ENCODE measurements at places on chromosomes 3 and 15.

DNA sequence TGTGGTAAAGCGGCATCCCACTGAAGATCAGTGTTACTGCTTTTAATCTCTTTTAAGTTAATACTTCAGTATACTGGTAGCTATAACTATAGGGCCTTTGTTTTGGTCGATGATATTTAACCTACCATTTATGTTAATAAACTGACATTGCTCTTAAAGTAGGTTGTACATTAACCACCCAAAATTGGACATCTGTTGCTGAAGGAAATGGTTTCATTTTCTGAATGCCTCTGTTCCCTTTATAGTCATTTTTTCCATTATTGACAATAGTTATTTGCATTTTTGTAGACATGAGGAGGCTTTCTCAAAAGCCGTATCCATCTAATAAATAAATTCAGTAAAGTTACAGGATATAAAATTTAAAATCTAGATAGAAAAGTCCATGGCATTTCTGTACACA is 252.4 kb upstream of the UBE2E1 start:
- DNase-seq = no peak

DNA sequence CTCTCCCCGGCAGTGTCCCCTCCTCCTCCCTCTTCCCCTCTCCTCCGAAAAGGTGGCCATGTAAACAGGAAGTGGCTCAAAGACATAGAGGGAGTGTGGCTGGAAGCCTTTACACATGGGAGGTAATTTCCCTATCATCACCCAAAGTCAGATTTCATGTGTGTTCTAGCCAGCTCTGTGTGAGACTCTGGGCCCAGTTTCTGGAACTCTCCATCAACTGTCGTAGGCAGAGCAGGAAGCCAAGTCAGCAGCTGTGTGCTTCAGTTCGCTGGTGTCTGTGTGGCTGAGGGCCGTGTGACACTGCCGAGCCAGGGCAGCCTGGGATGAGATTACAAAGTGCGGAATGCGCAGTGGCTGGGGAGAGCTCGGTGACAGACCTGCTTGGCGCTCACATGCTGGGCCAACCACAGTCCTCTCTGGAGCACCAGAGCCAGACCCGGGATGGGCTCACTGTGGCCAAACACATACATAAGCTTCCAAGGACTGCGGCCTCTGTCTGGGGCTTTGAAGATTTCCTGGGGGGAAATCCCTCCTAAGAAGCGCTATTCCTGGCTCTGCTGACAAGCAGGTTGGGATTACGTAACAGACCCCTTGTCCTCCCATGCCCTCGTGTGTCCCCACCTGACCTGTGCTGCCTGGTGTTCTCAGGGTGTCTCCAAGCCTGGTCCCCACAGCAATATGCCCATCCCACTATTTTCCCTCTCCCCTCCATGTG is 50.7 kb downstream of the UMPS start:
- peak; percentile 22 for DNase-seq

- DNase-seq = no peak
Measured at GRCh38 chr3:129492691-129493090, 35.7 kb upstream of the RHO start.

DNA sequence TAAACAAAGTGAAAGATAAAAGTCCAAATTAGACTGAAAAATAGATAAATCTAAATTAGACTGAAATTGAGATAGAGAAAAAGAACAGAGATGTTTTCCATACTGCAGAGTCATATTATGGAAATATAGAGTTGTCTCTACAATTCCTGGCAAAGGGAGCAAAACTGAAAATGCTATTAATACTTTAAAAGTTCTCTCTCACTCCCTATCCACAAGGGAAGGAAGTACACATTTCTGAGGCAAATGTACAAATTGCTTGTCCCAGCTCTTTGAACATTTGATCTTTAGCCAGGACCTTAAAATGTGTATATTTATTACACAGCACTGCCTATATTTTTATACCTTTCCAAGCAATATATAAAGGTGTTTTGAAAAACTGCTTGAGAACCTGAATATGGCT is 225.1 kb upstream of the SEMA6D start:
- DNase-seq = no peak

GRCh38 chr3:42829628-42830436 is 20.6 kb downstream of the ACKR2 start:
- no peak for DNase-seq

DNA sequence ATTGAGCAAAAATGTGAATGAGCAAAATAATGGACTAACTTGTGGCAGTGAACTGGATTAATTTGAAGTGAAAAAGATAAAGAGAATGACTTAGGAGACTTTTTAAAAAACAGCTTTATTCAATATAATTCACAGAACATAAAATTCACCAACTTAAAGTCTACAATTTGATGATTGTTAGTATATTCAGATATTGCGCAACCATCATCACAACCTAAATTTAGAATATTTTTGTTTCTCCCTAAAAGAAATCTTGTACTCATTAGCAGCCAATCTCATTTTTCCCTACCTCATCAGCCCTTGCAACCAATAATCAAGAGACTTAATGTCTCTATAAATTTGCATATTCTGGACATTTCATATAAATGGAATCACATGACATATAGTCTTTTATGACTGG is 496.5 kb downstream of the IGSF11 start:
- no peak for DNase-seq

GRCh38 chr3:39804951-39805350 is 4.5 kb upstream of the MYRIP start:
- DNase-seq = no peak

GRCh38 chr3:173849489-173849888 is 451.9 kb downstream of the NLGN1 start:
- DNase-seq = no peak

DNA sequence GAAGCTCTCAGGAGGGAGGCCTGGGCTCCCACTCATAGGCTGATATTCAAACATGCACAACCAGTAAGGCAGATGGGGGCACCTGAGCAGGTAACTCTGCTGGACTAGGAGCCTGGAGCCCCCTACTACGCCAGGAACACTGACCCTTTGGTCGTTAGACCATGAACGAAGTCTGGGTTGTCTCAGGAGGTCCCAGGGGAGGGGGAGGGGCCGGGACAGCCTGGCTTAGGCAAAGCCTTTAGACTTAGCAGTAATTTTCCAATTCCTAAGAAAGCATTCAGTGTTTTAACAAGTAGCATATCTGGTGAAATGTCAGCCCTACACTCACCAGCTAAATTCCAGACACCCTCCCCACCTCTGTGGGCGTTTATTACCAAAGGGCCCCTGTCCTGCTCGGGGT is 67.4 kb upstream of the ST8SIA2 start:
- no peak for DNase-seq

GRCh38 chr3:29764041-29764440 is 483.2 kb downstream of the RBMS3 start:
- no peak for DNase-seq

GRCh38 chr15:40044717-40045571 is 6.0 kb upstream of the SRP14 start:
- peak; percentile 83 for DNase-seq

DNA sequence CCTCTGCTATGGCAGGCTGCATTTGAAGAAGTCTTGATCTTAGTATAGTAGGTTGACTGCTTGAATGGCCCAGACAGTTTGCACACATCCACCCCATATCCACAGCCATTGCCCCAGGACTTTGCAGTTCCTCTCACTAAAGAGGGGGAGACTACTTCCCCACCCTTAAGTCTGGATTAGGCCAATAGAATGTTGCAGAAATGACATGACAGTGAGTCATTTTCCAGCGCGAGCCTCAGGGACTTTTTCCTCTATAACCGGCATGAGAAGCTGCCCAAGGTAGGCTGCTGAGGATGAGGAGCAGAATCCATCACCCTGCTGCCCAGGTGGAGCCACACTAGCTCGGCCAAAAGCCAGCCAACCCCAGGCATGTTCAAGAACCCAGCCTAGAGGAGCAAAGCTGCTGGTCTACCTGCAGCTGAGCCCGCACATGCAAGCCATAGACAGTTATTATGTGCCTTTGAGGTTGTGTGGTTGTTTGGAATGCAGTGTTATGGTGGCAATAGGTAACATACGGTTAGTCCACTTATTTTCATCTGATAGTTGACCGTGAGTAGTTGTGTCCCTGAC is 113.9 kb downstream of the TLE3 start:
- no peak for DNase-seq

- no peak for DNase-seq
Measured at GRCh38 chr15:50544368-50544767, 2.1 kb downstream of the USP50 start.

DNA sequence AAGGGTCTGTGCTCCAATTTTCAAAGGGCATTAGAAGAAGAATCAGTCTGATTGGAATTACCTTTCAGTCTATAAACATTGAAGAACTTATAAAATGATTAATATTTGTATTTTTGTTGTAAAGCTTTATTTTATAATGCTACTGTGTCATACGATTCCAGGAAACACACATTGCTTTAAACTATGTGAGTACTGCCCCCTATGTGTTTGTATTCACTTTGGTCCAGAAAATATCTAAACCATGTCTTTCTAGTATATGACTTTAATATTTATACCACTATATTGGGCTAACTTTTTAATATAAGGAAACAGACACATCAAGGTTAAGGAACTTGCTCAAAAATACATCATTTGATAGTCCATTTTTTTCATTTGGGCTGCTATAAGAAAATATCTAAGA is 3.2 kb upstream of the RIOX2 start:
- DNase-seq = no peak

DNA sequence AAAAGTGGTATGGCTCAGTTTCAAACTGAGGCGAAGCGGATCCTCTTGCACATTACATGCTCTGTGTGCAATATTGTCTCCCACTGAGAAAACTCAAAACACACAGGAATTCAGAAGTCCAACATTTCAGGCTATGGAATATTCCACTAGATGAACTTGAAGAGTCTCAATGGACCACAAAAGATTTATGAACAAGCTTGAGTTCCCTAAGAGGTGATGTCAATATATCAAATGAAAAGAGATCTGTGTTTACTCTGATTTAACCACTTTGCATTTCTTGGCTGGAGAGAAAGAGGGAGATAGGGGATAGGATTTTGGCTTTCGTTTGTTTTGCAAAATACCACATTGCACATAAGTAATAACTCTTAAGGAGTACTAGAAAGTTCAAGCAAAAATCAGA is 20.3 kb downstream of the PDZRN3 start:
- no peak for DNase-seq

- peak; percentile 27 for DNase-seq
Measured at GRCh38 chr15:22872936-22873701, 34.7 kb downstream of the NIPA2 start.

- DNase-seq = no peak
Measured at GRCh38 chr3:112376992-112377391, 44.0 kb downstream of the CD200 start.

DNA sequence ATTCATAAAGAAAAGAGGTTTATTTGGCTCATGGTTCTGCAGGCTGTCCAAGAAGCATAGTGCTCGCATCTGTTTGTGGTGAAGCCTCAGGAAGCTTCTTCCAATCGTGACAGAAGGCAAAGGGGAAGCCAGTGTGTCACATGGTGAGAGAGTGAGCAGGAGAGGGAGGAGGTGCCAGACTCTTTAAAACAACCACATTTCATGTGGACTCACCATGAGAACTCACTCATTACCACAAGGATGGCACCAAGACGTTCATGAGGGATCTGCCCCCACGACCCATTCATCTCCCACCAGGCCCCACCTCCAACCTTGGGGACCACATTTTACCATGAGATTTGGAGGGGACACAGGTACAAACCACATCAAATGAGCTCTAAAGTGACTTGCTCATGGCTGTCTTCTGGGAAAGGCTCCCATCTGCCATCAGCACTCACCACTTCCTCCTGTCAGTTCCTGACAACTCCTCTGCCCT is 327.3 kb upstream of the TLE3 start:
- DNase-seq = no peak

DNA sequence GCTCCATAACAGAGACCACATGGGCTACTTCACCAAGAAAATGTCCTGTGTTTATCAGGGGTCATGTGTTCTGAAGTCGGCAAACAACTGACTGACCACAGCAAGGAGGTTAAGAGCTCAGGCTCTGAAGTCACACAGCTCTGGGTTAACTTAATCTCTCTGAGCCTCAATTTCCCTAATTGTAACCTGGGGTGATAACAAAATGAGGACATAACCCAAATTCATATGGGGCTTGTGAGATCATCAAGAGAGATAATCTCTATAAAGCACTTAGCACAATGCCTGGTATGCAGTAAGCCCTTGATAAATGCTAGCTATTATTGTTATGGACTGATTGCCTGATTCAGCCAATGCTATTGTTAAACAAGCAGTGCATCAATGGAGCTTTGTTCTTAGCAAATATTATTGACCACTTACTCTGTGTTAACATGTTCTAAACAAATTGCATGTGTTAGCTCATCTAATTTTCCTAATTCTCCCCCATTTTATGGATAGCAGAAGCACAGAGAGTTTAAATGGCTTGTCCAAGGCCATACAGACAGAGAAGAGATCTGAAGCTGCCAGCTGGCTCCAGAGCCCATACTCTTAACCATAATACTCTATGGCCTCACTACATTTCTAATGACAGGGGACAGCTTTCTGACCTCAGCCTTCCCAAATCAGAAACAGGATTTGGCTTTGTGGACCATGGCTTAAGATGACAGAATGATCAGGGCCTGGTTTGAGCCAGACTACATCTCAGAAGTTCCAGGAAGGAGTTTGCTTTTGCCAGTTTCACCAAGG is 78.3 kb downstream of the SHQ1 start:
- DNase-seq = no peak

- no peak for DNase-seq
Measured at GRCh38 chr15:96361309-96362010, 31.0 kb downstream of the NR2F2 start.

GRCh38 chr3:88986834-88987233 is 120.6 kb upstream of the EPHA3 start:
- DNase-seq = no peak

DNA sequence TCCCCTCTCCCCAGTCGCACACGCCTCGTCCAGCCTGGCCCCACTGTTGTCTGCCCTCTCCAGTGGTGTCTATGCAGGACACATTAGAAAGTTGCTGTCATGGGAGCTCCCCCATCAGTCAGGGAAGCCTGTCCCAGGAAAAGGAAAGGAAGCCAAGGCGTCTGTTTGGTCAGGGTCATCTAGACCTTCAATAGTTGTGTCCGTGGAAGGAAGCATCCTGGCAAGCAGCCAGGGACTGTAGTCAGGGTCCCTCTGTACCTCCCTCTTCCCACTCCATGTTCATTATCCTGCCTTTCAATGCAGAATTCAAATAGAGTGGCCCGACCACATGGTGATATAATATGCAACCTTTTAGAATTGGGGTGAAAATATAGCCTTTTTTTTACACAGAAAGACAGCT is 60.7 kb upstream of the RAB6B start:
- DNase-seq = peak; percentile 20

GRCh38 chr3:2452249-2452648 is 353.6 kb downstream of the CNTN4 start:
- DNase-seq = no peak

Measured in endothelial cell (in vitro differentiated cells).